ENCODE measurements at places on chromosomes 7 and 10. TPM values are rescaled to one million over a fixed set of nuclear protein-coding genes. Genes with fewer than 3 reads are reported as not detected.

DKK1 gene
- total RNA-seq = 165 TPM

TWIST1 gene
- total RNA-seq = 42.2 TPM

MYL10 gene
- total RNA-seq = not detected

TRPV5 gene
- not detected for total RNA-seq

OR6V1 gene
- total RNA-seq = not detected

PARG gene
- 38.4 TPM for total RNA-seq

CYP2E1 gene
- 0.37 TPM for total RNA-seq

H2BK1 gene
- not detected for total RNA-seq

MYH16 gene
- not detected for total RNA-seq

CALML5 gene
- not detected for total RNA-seq

GPR146 gene
- total RNA-seq = 1.00 TPM

RAPGEF5 gene
- total RNA-seq = 1.1 TPM

HGF gene
- 462 TPM for total RNA-seq

JCAD gene
- total RNA-seq = 30.9 TPM

CFAP70 gene
- total RNA-seq = 0.92 TPM

SH2B2 gene
- total RNA-seq = 1.2 TPM

EEPD1 gene
- total RNA-seq = 6.8 TPM

TBXAS1 gene
- 0.92 TPM for total RNA-seq

RPEL1 gene
- under 0.01 TPM for total RNA-seq

CASP7 gene
- total RNA-seq = 16.5 TPM

IFIT1B gene
- total RNA-seq = not detected

NKX1-2 gene
- not detected for total RNA-seq

OPN1SW gene
- not detected for total RNA-seq

GPR15LG gene
- total RNA-seq = not detected

BTBD16 gene
- not detected for total RNA-seq

PTF1A gene
- total RNA-seq = not detected

DRGX gene
- total RNA-seq = not detected

IL6 gene
- total RNA-seq = 40.0 TPM

DLX5 gene
- total RNA-seq = not detected

GRID1 gene
- total RNA-seq = 0.09 TPM

All from smooth muscle cell of bladder (primary cell).